ENCODE measurements at places on chromosomes 7 and 10. TPM values are rescaled to one million over a fixed set of nuclear protein-coding genes. Genes with fewer than 3 reads are reported as not detected.

The GBX1 gene
- total RNA-seq = not detected

The MMS19 gene
- total RNA-seq = 60.0 TPM

The STEAP4 gene
- 14.8 TPM for total RNA-seq

The TMEM72 gene
- total RNA-seq = 10.2 TPM

The CHAT gene
- 0.26 TPM for total RNA-seq

The SPDYE2 gene
- total RNA-seq = not detected

The PKD2L1 gene
- total RNA-seq = not detected

The SSBP1 gene
- total RNA-seq = 52.9 TPM

The HPSE2 gene
- not detected for total RNA-seq

The VWA2 gene
- 15.3 TPM for total RNA-seq

The LRRC61 gene
- total RNA-seq = 4.9 TPM

The MYH16 gene
- not detected for total RNA-seq

The SHTN1 gene
- 37.1 TPM for total RNA-seq

The ERVW-1 gene
- not detected for total RNA-seq

The SLC16A12 gene
- 19.5 TPM for total RNA-seq

The MYO3A gene
- 3.4 TPM for total RNA-seq

The SLC13A1 gene
- total RNA-seq = under 0.01 TPM

The PCDH15 gene
- not detected for total RNA-seq

The TMEM236 gene
- total RNA-seq = 0.66 TPM

The ZNF117 gene
- 6.9 TPM for total RNA-seq

The EPHB4 gene
- total RNA-seq = 46.4 TPM

The INMT gene
- 30.4 TPM for total RNA-seq

The CUZD1 gene
- total RNA-seq = 837 TPM

The NAT16 gene
- not detected for total RNA-seq

The FFAR4 gene
- total RNA-seq = 0.78 TPM

The GPR141 gene
- not detected for total RNA-seq

The NXPH1 gene
- total RNA-seq = not detected

The VSTM4 gene
- total RNA-seq = 3.4 TPM

The TRIM8 gene
- total RNA-seq = 121 TPM

The NEBL gene
- 18.5 TPM for total RNA-seq

The ADARB2 gene
- 8.0 TPM for total RNA-seq

The NUTM2E gene
- 1.6 TPM for total RNA-seq

The SH2B2 gene
- total RNA-seq = 6.3 TPM

The TYW1 gene
- 7.6 TPM for total RNA-seq

The CH25H gene
- total RNA-seq = 2.0 TPM

The PTPRN2 gene
- total RNA-seq = 31.6 TPM

The PNLIPRP3 gene
- total RNA-seq = not detected

The GPC2 gene
- 0.99 TPM for total RNA-seq

The GRM3 gene
- not detected for total RNA-seq

The OPN1SW gene
- not detected for total RNA-seq

The PDE1C gene
- total RNA-seq = 4.9 TPM

The ZP3 gene
- total RNA-seq = 3.3 TPM

The AKR1C8 gene
- total RNA-seq = not detected

The EMX2 gene
- not detected for total RNA-seq

The ANXA8 gene
- not detected for total RNA-seq

The INHBA gene
- not detected for total RNA-seq

The MAGI2 gene
- total RNA-seq = 3.9 TPM

The AQP1 gene
- 197 TPM for total RNA-seq

The UNC5B gene
- total RNA-seq = 10.4 TPM

The PFKFB3 gene
- 137 TPM for total RNA-seq

The PON3 gene
- total RNA-seq = 7.0 TPM
